ENCODE measurements at places on chromosomes 2 and 18. TPM values are rescaled to one million over a fixed set of nuclear protein-coding genes. Genes with fewer than 3 reads are reported as not detected.

- DNase-seq: no peak
Observed at GRCh38 chr18:68818584-68818983, 20.7 kb downstream of the CCDC102B start.

GRCh38 chr2:176155356-176156044, 1.6 kb upstream of the HOXD3 start:
- no peak for DNase-seq

GRCh38 chr2:99507937-99508818, 18.4 kb upstream of the REV1 start:
- no peak for DNase-seq

GRCh38 chr2:30234180-30234971, 3.0 kb downstream of the LBH start:
- peak; percentile 26 for DNase-seq

DNA sequence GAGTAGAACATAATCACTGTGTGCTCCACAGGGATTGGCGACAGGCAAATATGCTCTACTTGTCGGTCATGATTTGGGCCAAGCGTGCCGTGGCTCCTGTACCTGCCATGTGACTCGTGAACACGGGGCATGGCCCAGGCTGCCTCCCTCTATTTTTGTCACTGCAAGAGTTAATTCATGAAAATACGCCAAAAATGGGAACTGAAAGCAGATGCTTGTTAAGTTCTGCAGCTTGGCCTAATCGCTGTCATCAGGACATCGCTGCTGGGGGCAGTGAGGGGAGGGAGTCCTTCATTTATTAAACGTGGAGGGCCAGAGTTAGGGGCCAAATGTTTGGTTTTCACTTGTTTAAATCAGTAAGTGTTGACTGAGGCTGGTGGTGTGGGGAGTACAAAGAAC, 177.8 kb downstream of the BCL2 start:
- no peak for DNase-seq

- DNase-seq: no peak
Observed at GRCh38 chr2:144606466-144607095, 86.7 kb upstream of the ZEB2 start.

- no peak for DNase-seq
Observed at GRCh38 chr18:39485696-39486095, 1920.1 kb upstream of the CELF4 start.

DNA sequence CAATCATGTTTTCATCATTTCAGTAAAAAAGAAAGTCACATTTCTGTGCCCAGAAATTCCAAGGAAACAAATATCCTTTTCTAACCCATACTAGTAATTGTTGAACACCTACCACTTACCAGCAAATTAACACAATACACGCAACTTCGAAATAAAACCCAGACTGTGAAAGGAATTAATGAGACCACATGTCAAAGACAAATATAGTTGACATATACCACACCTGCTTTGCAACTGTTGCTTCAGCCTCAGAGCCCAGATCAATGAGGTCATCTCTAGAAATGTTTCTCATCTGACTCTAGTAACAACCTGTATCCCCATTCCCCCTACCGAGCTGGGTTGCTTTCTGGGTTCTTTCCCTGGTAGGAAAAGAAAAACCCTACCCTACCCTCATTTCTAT, 52.6 kb downstream of the TRIP12 start:
- DNase-seq: no peak

DNA sequence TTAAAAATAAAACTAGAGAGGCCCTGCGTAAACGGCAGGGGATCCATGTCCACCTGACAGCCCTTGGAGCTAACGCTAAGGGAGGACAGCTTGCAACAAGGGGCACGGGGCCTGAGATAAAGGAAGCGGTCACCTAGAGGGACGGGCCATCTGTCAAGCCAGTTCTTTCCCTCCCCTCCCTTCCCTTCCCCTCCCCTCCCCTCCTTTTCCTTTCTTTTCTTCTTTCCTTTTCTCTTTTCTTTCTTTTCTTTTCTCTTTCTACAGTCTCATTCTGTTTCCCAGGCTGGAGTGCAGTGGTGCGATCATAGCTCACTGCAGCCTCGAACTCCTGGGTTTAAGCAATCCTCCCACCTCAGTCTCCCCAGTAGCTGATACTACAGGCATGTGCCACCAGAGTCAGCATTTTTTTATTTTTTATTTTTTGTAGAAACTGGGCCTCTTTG, 34.5 kb upstream of the CTAGE1 start:
- DNase-seq: no peak

- DNase-seq: no peak
Observed at GRCh38 chr2:221802089-221802488, 230.0 kb upstream of the EPHA4 start.

DNA sequence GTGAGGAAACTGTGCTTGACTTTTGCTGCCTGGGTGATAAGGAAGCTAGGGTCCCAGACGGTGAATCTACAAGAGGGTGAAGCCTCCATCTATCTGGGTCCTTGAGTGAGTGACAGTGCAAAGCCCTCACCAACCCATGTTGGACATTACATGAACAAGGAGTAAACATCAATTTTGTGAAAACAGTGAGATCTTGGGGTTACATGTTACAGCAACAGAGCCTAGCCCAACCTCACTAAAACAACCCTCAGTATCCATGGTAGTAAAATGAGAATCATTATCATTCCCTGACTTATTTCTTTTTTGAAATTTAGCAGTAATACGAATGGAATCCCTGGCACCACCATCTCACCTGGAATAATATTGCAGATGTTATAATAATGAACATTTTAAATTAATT, 103.4 kb downstream of the TSN start:
- DNase-seq: no peak

DNA sequence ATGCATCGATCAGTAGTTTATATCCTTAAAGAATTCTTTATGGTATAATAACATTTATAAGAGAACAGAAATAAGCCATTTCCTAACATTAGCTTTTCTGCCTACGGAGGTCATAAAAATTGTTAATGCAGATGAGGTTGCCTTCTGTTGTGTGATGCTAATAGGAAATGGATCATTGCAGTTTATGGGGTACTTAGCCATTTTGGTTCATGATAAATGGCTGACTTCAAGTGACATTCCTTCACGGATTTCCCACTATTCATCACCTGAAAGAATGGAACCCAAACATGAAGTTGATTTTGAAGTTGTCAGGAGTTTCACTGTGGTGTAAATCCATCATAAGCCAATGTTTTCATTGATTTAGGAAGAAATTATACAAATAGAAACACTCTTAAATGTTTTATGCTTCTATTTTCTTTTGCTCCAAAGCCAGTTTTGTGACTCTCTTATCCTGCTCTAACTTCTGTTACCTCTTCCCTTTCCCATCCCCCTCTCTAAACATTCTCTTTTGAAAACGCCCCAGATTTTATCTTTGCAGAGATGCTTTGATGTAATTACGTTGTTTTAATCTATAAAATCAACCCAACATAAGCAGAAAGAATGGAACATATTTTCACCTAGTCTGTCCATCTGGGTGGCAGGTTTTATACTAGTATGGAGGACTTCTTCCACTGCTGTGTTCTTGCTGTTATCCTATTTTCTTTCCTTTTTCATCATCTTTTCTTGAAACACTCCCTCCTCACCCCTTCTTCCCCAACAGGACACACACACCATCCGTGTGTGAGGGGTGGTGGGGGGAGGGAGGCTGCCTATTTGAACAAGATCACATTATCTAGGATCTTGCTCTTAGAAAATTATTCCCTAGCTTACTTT, 58.2 kb downstream of the GREB1L start:
- DNase-seq: no peak

DNA sequence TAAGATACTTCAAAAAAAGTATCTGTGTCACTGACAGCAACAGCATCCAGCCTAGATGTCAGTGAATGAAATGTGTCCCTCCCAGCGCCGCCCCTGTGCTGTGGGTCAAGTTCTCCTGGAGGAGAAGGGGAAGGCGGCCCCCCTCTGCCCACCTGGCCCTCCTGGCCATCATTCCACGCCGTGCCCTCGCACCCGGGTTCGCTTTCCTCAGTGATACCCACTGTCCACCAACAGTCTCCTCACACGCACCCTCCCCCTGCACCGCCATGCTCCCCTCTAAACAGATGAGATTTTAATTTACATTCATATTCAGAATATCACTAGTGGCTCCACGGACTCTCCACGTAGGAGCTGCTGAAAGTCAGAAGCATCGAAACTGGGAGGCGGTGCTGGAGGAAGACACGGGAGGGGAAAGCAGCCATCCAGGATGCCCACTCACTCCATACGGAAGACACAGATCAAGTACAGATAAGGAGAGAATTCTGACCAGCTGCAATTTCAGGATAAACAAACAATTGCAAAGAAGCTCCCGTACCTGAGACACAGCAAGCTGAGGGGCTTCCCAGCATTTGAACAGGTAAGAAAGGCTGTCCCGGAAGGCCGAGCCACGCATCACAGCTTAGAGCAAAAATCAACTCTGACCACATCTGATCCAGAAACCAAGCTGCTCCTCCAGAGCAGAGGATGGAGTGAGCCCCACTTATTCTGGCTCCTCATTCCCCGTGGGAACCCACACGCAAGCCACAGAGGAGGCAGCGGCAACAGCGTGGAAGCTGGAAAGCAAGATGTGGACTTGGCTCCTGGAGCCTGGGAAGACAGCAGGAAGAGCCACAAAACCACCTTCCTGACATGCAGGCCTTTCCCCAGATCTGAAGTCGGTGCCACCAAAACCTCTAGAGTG, 49.7 kb downstream of the PXDN start:
- no peak for DNase-seq

Gene GPR45
- polyA plus RNA-seq: not detected

Gene TMEM198
- 6.0 TPM for polyA plus RNA-seq

Gene LRRTM1
- 1.1 TPM for polyA plus RNA-seq

Gene DTNA
- polyA plus RNA-seq: 119 TPM

Gene CAPN13
- 1.8 TPM for polyA plus RNA-seq

Gene DSG4
- not detected for polyA plus RNA-seq

Data from urinary bladder (tissue), 4 donors.